M059J (cell line): ENCODE measurements at places on chromosomes 12 and 14. TPM values are rescaled to one million over a fixed set of nuclear protein-coding genes. Genes with fewer than 3 reads are reported as not detected.

DNA sequence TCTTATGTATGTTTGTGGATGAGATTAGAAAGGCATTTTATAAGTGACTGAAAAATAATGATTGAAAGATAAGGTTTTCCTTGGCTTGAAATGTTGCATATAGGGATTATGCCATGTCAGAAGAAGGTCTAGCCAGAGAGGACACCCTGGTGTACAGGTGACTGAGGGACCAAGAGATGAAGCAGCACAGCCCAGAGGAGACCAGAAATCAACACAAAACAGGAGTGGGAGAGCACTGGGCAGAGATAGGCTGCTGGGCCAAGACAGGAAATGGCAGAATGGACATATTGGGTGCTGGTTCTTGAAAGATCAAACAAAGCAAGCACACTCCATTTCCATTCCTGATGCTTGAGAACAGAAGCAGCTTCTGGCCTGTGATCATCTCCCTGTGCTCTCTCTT, 24.4 kb upstream of the FRMD6 start:
- no peak for DNase-seq

The SMIM41 gene
- not detected in 2 replicates for total RNA-seq

- DNase-seq = peak; percentile 61
These were observed 1.9 kb upstream of the KRT18 start for GRCh38 chr12:52946797-52947547.

DNA sequence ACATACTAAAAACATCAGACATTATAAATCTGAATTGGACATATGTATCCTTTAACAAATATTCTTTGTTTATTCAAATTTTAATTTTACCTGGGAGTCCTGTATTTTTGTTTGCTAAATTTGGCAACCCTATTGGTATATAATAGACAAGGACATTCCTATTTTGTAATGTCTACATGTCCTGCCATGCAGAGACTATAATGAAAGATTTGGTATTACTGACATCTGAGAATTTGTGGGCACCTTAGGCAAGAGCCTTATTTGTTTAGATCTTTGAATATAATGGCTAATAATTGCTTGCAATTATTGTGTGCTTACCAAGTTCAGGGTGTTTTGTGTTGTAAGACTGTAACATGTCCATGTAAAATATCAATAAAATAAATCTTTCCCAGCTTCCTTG, 334.4 kb downstream of the KCNH5 start:
- DNase-seq = no peak

- peak; percentile 57 for DNase-seq
These were observed 883 bp downstream of the FOXJ2 start for GRCh38 chr12:8033153-8034044.

The PLCZ1 gene
- total RNA-seq = not detected in 2 replicates

GRCh38 chr14:105273062-105273461, 24.7 kb downstream of the BTBD6 start:
- DNase-seq = no peak

- no peak for DNase-seq
These were observed 14.8 kb downstream of the PPP2R5C start for GRCh38 chr14:101776344-101776743.

The FOXN4 gene
- not detected in 2 replicates for total RNA-seq

The STX2 gene
- total RNA-seq = 17.8 and 29.2 TPM in 2 replicates

DNA sequence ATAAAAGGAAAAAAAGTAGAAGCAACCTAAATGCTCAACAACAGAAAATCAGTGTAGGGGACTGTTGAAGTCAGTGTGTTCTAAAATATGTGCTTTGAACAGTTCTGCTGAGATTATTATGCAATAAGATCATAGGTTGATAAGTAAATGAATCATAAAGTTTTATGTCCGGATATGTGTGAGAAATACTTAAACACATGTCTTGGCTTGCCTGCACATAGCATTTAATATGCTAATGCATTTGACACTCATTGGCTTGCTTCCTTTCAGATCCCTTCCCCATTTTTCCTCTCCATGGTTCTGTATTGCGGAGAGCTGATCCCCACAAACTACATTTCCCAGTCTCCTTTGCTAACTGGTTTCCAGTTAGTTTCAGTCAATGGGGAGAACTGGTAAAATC, 573.8 kb upstream of the TBX3 start:
- no peak for DNase-seq

The INSM2 gene
- not detected in 2 replicates for total RNA-seq

The ZDHHC22 gene
- total RNA-seq = 0.02 TPM in 1 of 2 replicates, not detected in the other

DNA sequence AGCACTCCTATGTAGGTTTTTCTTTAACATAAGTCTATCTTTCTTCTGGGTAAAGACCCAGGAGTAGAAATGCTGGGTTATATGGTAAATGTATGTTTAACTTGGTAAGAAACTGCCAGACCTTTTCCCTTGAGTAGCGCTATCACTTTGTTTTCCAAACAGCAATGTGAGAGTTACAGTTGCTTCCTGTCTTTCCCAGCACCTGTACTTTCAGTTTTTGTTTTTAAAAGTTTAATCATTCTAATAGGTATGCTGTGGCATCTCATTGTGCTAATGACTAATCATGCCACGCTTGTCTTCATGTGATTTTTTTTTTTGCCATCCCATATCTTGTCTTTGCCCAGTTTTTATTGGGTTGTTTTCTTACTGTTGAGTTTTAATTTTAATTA, 28.1 kb downstream of the GIT2 start:
- peak; percentile 35 for DNase-seq

- no peak for DNase-seq
These were observed 107.9 kb downstream of the VRK1 start for GRCh38 chr14:96905065-96905464.

The VRTN gene
- not detected in 2 replicates for total RNA-seq

The FAM222A gene
- 0.89 and 2.1 TPM in 2 replicates for total RNA-seq

- no peak for DNase-seq
These were observed 16.5 kb upstream of the FZD10 start for GRCh38 chr12:130145731-130146130.

GRCh38 chr14:23483236-23483854, 13.8 kb downstream of the NGDN start:
- DNase-seq = no peak

The ARHGAP9 gene
- 0.44 and 0.69 TPM in 2 replicates for total RNA-seq

- DNase-seq = peak; percentile 48
These were observed at the start of gene CCDC88C for GRCh38 chr14:91417120-91417982. TSS of gene CCDC88C (minus strand) at chr14:91417820. CDS start at chr14:91417690, 130 bp downstream.

DNA sequence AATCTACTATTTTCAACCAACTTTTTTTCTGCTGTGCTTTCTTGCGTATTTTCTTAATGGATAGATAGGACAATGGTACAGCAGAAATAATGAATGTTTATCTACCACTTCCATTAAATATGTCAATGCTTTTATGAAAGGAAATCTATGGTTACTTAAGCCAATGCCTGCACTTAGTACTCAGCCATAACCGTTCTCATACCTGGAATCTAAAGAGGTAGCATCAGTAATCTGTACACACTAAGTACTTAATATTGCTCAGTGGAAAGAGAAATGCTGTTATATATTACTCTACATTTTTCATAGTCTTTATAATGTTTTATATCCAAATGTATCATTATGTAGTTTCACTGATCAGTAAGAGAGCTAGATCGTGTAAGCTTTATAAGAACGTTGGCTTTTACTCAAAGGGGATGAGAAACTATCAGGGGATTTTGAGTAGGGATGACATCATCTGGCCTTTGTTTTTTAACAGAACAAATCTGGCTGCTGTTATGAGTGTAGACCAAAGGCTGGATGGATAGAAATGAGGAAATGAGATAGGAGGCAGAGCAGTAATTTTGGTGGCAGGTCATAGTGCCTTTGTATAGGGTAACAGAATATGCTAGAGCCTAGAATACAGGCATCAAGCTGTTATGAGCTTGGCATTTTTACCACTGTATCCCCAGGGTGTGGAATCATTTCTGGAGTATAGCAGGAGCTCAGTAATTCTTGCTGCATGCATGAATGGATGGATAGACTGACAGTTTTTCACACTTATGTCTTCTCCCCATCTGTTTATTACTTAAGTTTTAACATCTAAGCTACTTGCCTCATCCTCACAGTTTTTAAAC, 34.0 kb downstream of the ALG10B start:
- DNase-seq = no peak

GRCh38 chr14:104133496-104133895, 4.9 kb upstream of the KIF26A start:
- DNase-seq = no peak

DNA sequence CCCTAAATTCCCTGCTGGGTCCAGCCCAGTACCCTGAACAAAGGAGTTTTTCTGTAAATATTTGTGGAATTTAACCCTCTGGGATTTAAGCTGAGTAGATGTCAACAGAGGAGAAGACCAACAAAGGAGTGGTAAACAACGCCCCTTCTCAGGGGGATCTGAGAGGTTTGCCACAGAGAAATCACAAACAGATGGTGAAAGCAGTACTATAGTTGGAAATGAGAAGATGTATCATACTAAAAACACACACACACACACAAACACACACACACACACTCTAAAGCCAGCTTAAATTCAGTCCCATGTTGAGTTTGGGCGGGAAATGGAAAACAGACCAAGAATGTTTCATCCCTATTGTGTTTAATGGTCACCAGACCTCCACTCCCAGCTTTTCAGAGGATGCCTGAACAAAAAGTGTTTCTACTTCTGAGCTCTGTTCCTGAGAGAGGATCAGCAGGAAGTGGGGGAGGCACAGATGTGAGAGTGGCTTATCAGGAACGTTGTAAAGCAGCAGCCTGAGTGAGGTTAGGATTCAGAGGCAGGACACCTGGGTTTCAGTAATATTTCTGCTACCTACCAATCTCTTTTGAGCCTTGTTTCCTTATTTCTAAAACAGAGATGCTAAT, 3.2 kb downstream of the BIN2 start:
- DNase-seq = no peak

- DNase-seq = peak; percentile 57
These were observed 20.6 kb downstream of the CNIH1 start for GRCh38 chr14:54420478-54421142.

The FAM181A gene
- total RNA-seq = not detected in 2 replicates

DNA sequence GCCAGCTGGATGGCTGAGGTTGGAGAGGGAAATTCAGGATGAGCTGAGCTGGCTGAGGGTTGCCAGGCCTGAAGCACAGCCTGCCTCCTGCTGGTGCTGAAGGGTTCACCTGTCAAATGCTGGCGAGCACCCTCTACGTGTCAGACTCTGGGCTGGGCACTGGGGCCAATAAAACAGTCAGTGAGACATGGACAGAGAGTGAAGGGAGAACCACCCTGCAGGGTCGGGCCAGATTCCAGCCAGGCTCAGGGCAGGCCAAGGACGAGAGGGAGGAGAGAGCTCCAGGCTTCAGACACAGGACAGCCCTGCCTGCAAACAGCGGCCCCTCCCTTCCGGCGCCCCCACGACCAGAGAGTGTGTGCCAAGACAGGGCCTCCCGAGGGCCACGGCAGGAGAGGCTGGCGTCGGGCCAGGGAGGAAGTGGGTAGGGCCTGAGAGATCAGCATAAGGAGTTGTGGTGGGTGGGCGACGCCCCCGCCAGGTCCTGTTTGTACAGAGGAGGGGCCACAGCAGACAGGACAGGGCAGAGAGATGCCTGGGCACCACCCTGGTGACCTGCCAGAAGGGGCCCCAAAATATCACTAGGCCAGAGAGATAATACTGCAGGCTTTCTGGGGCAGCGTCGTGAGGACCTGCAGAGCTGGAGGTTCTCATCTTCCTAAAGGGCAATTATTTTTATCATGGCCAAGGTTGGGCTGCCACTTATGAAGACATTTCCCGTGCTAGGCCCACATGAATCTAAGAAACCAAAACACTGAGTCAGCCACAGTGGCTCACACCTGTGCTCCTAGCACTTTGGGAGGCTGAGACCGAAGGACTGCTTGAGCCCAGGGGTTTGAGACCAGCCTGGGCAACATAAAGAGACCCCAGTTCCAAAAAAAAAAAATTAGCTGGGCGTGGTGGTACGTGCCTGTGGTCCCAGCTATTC, 73.1 kb upstream of the GPR68 start:
- DNase-seq = peak; percentile 18

- peak; percentile 14 for DNase-seq
These were observed 99.7 kb downstream of the FGD4 start for GRCh38 chr12:32499048-32499447.

- no peak for DNase-seq
These were observed 9.7 kb upstream of the FOS start for GRCh38 chr14:75268633-75269550.

- no peak for DNase-seq
These were observed 144.6 kb downstream of the TPH2 start for GRCh38 chr12:72082986-72083820.

DNA sequence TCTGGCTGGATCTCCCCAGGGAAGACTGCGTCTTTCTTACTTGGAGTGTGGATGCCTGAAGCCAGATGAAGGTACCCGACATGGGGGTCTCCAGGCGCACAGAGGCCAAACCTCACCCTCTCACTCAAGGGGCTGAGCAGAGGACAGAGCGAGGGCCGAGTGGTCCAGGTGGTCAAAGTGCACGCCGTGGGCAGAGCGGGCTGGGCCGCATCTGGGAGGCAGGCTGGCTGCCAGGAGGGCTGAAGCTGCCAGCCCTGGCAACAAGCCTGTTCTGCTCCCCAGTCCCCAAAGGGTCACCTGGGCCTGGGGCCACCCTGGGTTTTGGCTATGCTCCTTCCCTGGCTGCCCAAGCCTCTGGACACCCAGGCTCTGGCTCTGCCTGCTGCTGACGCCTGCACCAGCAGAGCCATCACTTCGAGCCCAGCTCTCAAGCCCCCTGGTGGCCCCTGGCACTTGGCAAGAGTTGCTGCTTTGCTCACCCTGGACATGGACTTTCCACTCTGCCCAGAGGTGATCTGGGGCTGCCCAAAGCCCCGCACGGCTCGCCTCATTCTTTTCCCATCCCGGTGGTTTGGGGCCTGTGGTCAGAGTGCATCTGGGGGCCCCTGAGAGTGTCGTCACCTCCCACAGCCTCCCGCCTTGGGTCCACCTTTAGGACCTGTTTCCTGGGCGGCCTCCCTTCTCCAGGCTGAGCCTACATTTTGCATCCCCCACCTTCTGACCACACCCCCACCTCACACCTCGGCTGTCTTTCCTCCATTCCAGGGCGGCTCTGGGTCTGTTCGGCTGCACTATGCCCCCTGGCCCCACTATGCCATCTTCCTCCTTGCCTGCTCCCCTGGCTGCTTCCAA, 2.8 kb downstream of the ADSS1 start:
- DNase-seq = no peak

GRCh38 chr14:75970989-75971388, 10.8 kb downstream of the TGFB3 start:
- no peak for DNase-seq

- DNase-seq = no peak
These were observed 11.2 kb upstream of the DAAM1 start for GRCh38 chr14:59177262-59177661.

DNA sequence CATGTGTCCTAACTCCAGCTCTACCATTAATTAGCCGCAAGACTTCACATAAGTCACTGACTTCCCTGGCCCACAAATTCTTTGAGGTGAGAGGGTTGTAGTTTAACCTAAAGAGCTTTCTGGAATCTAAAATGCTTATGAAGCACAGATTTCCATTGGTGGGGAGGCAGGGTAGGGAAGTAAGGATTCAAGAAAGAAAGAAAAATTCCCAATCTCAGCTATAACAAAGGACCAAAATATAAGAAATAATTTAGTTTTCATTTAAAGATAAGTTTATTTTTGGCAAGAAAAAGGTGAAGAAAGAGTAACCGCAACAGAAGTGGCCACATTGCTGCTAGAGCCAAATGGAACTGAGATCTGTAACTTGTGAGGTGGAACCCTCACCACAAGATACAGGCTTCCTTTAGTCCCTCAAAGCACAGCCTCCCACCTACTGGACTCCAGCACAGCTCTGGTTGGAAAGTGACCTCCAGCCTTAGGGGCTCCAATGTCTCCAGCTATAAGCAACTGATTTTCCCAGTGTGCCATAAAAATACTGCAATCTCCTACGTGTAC, 23.6 kb downstream of the DAD1 start:
- no peak for DNase-seq

GRCh38 chr14:94691660-94692034, 78.3 kb downstream of the GSC start:
- no peak for DNase-seq

GRCh38 chr12:125114365-125115141, 49.3 kb downstream of the AACS start:
- no peak for DNase-seq

The CCDC177 gene
- total RNA-seq = not detected in 2 replicates
